ENCODE measurements at places on chromosomes 6 and 20. TPM values are rescaled to one million over a fixed set of nuclear protein-coding genes. Genes with fewer than 3 reads are reported as not detected.

- H3K4me3 ChIP-seq, result peak overlapping the region; percentile 58
- H3K4me1 ChIP-seq, result peaks cover 14% of the 10 kb centered on the region
- H3K27me3 ChIP-seq, result peaks cover 16% of the 10 kb centered on the region
- peak overlapping the region; percentile 67 for H3K27ac ChIP-seq
- DNase-seq, result peak; percentile 63
Measured at GRCh38 chr20:881051-881782, 34.9 kb downstream of the ANGPT4 start.

GRCh38 chr6:131950767-131951575 is at the start of gene CCN2:
TSS of gene CCN2 (minus strand) at chr6:131951372. CDS start at chr6:131951172, 200 bp downstream.
- peak; percentile 20 for DNase-seq
- H3K27me3 ChIP-seq, result peaks cover 61% of the 10 kb centered on the region
- H3K4me3 ChIP-seq, result peak within 1 kb of the TSS; percentile 67
- H3K4me1 ChIP-seq, result peaks cover 9% of the 10 kb centered on the region
- H3K27ac ChIP-seq, result no peak within 1 kb of the TSS
- H3K36me3 ChIP-seq, result no peaks in the 10 kb centered on the region

- H3K4me3 ChIP-seq, result no peak overlapping the region
- H3K27me3 ChIP-seq, result peaks cover 5% of the 10 kb centered on the region
- H3K36me3 ChIP-seq, result no peaks in the 10 kb centered on the region
- H3K4me1 ChIP-seq, result no peaks in the 10 kb centered on the region
- no peak for DNase-seq
- H3K27ac ChIP-seq, result no peak overlapping the region
Measured at GRCh38 chr6:71079677-71080076, 122.8 kb upstream of the B3GAT2 start.

DNA sequence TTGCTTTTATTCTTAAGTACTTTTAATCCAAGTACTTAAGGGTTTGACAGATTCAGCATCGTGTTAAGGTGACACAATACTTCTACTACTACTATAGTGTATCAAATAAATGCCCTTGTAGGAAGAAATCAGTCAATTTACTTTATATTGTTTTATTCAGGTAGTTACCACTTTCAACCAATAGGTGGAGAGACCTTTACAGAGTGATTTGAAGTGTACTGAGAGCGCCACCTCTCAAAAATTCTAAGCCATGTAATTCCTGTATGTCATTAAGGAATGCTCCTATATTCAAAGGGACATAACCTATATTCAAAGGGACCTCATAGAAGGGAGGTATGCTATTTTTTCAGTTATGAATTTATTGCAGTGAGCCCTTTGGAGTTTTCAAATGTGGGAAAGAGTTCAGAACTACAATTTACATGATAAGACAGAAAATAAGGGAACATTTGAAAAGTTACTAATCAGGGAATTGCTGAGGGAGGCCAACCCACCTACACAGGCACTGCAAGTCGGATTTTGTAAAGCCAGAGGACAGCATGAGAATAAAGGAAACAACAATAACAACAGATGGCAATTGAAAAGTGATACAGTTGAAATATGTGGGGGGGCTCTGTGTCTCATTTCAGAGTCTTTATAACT is 955.6 kb downstream of the TBC1D32 start:
- H3K4me1 ChIP-seq, result no peaks in the 10 kb centered on the region
- no peaks in the 10 kb centered on the region for H3K36me3 ChIP-seq
- H3K4me3 ChIP-seq, result no peak overlapping the region
- H3K27me3 ChIP-seq, result no peaks in the 10 kb centered on the region
- H3K27ac ChIP-seq, result no peak overlapping the region
- DNase-seq, result no peak

DNA sequence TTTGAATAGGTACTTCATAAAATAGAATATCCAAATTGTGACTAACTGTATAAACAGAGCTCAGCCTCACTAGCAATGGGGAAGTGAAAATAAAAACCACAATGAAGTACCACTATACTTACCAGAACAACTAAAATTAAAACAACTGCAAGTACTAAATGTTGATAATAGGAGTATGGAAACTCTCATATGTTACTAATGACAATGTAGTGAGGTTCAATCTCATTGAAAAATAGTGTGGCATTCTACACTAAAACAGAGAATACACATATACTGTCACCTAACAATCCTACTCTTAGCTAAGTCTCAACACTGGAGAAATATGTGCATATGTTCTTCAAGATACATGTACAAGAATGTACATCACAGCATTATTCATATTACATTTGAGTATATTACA is 132.0 kb upstream of the CARMIL1 start:
- DNase-seq, result no peak
- no peak overlapping the region for H3K27ac ChIP-seq
- no peak overlapping the region for H3K4me3 ChIP-seq
- peaks cover 26% of the 10 kb centered on the region for H3K4me1 ChIP-seq

GRCh38 chr6:164252291-164252690 is 837.8 kb downstream of the QKI start:
- H3K4me3 ChIP-seq, result no peak overlapping the region
- no peaks in the 10 kb centered on the region for H3K36me3 ChIP-seq
- no peaks in the 10 kb centered on the region for H3K4me1 ChIP-seq

- H3K36me3 ChIP-seq, result no peaks in the 10 kb centered on the region
- no peak overlapping the region for H3K27ac ChIP-seq
- no peak for DNase-seq
- no peaks in the 10 kb centered on the region for H3K27me3 ChIP-seq
- peaks cover 11% of the 10 kb centered on the region for H3K4me1 ChIP-seq
- H3K4me3 ChIP-seq, result peak overlapping the region; percentile 40
Measured at GRCh38 chr20:37347347-37347823, 1.4 kb downstream of the SRC start.

GRCh38 chr6:34015586-34015985 is 130.3 kb downstream of the GRM4 start:
- H3K4me1 ChIP-seq, result no peaks in the 10 kb centered on the region
- H3K36me3 ChIP-seq, result no peaks in the 10 kb centered on the region
- H3K27me3 ChIP-seq, result no peaks in the 10 kb centered on the region
- no peak overlapping the region for H3K4me3 ChIP-seq
- no peak for DNase-seq

DNA sequence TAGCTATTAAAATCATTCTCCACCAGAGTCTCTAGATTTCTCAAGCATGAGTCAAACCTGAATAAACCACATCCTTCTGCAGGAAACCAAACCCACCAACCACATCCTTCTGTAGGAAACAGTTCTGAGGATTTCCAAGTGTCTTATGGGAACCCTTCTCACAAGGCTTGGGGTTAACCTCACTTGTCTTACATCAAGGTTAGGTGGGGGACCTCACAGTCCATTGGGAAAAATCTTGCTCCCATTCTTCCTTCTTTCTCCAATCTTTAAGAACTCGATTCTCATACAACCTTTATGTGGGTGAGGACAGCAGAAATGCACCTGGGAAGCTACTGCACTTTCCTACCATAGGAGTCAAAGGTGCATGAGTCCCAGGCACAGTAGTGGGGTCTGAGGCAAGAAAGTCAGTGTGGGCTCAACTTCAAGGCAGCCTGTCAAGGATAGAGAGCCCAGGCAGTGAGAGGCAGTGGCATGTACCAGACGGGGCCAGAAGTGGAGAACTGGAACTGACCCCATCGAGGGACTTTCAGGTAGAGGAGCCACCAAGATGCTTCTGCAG is 114.5 kb downstream of the SLC22A3 start:
- H3K4me3 ChIP-seq, result peak overlapping the region; percentile 17
- H3K27me3 ChIP-seq, result peaks cover 34% of the 10 kb centered on the region
- H3K4me1 ChIP-seq, result peaks cover 60% of the 10 kb centered on the region
- DNase-seq, result peak; percentile 63
- peak overlapping the region; percentile 65 for H3K27ac ChIP-seq
- H3K36me3 ChIP-seq, result no peaks in the 10 kb centered on the region

DNA sequence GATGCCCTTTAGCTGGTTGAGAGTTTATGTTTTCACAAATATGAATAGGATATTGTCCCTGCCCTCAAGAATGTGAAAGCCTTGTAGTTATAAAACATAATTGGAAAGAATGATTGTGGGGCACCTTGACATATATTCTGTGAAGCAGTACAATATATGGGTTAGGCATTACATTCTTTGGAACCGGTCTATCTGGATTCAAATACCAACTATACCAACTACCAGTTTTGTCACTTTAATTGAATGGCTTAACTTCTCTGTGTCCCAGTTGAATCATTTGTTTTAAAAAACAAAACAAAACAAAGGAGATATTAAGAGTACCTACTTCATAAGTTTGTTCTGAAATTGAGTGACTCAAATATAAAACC is 146.5 kb downstream of the TBC1D32 start:
- no peaks in the 10 kb centered on the region for H3K27me3 ChIP-seq
- H3K4me1 ChIP-seq, result no peaks in the 10 kb centered on the region
- H3K36me3 ChIP-seq, result no peaks in the 10 kb centered on the region

- peaks cover 14% of the 10 kb centered on the region for H3K4me1 ChIP-seq
- H3K4me3 ChIP-seq, result no peak overlapping the region
- no peaks in the 10 kb centered on the region for H3K27me3 ChIP-seq
- peaks cover 29% of the 10 kb centered on the region for H3K36me3 ChIP-seq
- H3K27ac ChIP-seq, result no peak overlapping the region
Measured at GRCh38 chr20:17938871-17939619, 29.5 kb downstream of the SNX5 start.

- no peaks in the 10 kb centered on the region for H3K36me3 ChIP-seq
- H3K27me3 ChIP-seq, result peaks cover 51% of the 10 kb centered on the region
- H3K4me1 ChIP-seq, result peaks cover 3% of the 10 kb centered on the region
- no peak for DNase-seq
- no peak overlapping the region for H3K27ac ChIP-seq
Measured at GRCh38 chr6:146026873-146027272, 2.0 kb upstream of the GRM1 start.

DNA sequence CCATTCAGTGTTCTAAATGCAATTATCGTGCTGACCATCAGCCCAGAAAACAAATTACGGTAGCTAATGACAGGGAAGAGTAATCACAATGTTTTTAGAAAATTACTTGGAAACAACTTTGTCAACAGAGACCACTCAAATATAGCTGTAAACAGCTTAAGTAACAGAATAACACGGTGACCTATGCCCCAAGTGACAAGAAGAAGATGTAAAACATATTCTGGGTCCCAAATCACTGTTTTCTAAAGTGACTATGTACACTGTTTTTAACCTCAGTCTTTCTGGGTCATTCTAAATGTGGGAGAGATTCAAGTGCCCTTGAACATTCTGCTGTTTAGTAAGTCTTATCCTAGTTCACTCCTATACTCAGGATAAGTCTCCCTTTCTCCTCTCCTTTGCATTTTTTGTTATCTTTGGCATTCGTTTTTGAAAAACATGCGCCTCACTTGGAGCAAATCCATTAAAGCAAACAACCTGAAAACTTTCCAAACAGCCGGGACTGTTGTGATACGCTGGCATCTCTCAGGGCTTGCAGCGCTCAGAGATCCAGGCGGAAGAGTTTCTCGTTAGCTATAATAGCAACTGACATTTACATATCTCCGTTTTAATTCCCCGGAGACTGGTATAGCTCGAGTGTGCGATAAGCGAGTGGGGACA is 114.5 kb upstream of the SOX4 start:
- H3K36me3 ChIP-seq, result no peaks in the 10 kb centered on the region
- no peak overlapping the region for H3K4me3 ChIP-seq
- DNase-seq, result no peak
- H3K4me1 ChIP-seq, result no peaks in the 10 kb centered on the region
- H3K27ac ChIP-seq, result no peak overlapping the region

- H3K27me3 ChIP-seq, result no peaks in the 10 kb centered on the region
- H3K4me3 ChIP-seq, result no peak overlapping the region
- no peak for DNase-seq
- H3K36me3 ChIP-seq, result peaks cover 20% of the 10 kb centered on the region
Measured at GRCh38 chr20:4910951-4911350, 90.4 kb downstream of the SLC23A2 start.

- no peaks in the 10 kb centered on the region for H3K4me1 ChIP-seq
- DNase-seq, result no peak
- H3K27me3 ChIP-seq, result no peaks in the 10 kb centered on the region
- no peak overlapping the region for H3K4me3 ChIP-seq
Measured at GRCh38 chr6:3841711-3842565, 7.2 kb upstream of the FAM50B start.

- no peak overlapping the region for H3K27ac ChIP-seq
- no peak overlapping the region for H3K4me3 ChIP-seq
- DNase-seq, result no peak
- H3K4me1 ChIP-seq, result no peaks in the 10 kb centered on the region
Measured at GRCh38 chr6:131733376-131734016, 22.7 kb upstream of the CTAGE9 start.

GRCh38 chr6:134850721-134851305 is 99.1 kb downstream of the ALDH8A1 start:
- no peaks in the 10 kb centered on the region for H3K36me3 ChIP-seq
- H3K27me3 ChIP-seq, result no peaks in the 10 kb centered on the region
- no peak for DNase-seq

DNA sequence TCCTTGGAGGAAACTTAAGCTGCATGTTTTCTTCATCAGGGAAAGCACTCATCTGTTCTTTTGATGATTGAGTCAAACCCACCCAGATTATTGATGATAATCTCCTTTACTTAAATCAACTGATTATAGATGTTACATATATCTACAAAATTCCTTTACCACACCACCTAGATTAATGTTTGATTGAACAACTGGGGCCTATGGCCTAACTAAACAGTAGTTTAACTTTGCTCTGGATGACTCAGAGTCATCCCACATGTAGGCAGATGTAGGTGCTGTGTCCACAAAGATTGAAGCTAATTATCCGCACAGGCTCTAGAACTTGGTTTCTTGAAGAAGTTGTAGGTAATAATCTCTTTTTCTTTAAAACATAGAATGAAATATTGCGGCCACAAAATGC is 42.2 kb downstream of the PKIB start:
- H3K36me3 ChIP-seq, result no peaks in the 10 kb centered on the region
- no peak overlapping the region for H3K27ac ChIP-seq
- no peaks in the 10 kb centered on the region for H3K4me1 ChIP-seq
- no peak for DNase-seq

DNA sequence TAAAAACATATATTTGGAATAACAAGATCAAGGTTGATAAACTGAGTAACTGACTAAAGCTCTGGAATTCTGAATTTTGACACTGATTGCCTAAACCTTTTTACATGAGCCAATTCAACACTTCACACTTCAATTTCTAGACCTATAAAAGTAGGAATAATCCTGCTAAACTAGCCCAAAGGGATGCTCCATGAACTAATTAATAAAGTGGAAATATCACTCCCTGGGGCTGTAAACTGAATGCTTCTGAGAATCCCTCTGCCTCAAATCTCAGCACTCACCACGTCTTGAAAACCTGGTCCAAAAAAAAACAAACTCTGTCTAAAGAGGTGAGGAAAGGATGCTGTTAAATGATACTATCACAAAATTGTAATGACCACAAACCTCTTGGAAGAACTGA is 50.9 kb downstream of the DCDC2 start:
- DNase-seq, result no peak
- H3K36me3 ChIP-seq, result no peaks in the 10 kb centered on the region
- no peaks in the 10 kb centered on the region for H3K4me1 ChIP-seq
- peaks cover 18% of the 10 kb centered on the region for H3K27me3 ChIP-seq
- H3K4me3 ChIP-seq, result no peak overlapping the region

RAD21L1 gene
- not detected for total RNA-seq

KIAA1755 gene
- total RNA-seq, result not detected

MUC21 gene
- not detected for total RNA-seq

KAT14 gene
- total RNA-seq, result 17.9 TPM

BAG2 gene
- total RNA-seq, result 8.8 TPM

NEU1 gene
- total RNA-seq, result 11.8 TPM

LY6G6F gene
- not detected for total RNA-seq

PPP1R16B gene
- 84.0 TPM for total RNA-seq

ADGRF5 gene
- not detected for total RNA-seq

TMC2 gene
- total RNA-seq, result not detected

XPO5 gene
- 109 TPM for total RNA-seq

TULP4 gene
- 11.8 TPM for total RNA-seq

RGS17 gene
- total RNA-seq, result not detected

ANKRD66 gene
- total RNA-seq, result not detected

C6orf132 gene
- 0.14 TPM for total RNA-seq

MEP1A gene
- not detected for total RNA-seq

CD109 gene
- 13.2 TPM for total RNA-seq

TMEM170B gene
- total RNA-seq, result 0.98 TPM
